ENCODE measurements at places on chromosomes 11 and 22.
A peak's percentile ranks its signal among the peaks of the same experiment; 100 is the strongest.

DNA sequence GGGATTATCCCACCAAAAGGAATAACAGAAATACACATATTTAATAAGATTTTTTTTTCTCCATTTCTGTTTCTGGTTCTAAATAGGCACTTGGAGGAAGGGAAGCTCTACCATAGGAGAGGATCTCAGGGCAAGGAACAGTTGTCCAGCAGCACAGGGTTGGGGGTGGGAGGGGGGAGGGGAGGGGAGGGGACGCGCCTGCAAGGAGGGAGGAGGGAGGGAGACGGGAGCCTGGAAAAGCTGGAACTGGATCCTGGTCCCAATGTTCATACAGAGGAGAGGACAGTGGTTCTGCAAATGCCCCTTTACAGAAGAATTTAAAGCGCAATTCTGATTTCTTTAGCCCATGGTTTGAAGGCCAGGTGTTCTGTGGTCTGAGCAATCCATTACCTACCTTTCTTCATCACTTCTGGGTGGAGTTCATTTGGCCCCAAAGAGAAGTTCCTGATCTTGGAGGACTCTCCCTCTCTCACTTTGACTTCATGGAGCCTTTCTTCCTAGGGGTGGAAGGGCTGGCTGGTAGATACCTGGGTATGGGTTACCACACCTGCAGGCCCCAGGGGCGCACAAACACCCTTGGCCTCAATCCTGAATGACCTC lies 348.9 kb upstream of the NCAM1 start:
- DNase-seq, result no peak

GRCh38 chr11:121588747-121589146 lies 136.0 kb upstream of the SORL1-AS1 start:
- no peak for DNase-seq

GRCh38 chr11:62012832-62013461 lies 45.5 kb upstream of the FTH1 start:
- DNase-seq, result no peak

DNA sequence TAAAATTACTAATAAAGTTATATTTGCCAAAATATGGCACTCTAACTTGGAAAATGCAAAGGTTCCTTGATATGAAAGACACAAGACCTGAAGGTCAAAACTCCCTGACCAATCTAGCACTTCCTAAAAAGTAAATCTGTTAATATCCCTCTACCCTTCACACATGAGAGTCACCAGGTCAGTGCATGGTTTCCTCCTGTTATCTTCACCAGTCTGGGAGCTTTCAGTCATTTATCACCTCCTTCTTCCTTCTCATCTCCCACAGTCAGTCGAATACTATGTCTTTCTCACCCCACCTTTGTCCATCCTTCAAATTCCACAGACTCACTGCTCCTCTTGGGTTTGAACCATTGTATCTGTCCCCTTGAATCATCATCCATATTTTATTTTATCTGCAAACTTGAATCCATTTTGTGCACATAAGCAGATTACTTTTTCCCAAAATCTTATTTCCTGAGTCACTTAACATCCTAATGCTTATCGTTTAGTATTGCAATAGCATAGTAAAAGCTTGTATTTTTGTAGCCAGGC lies 2.6 kb downstream of the HBE1 start:
- DNase-seq, result no peak

DNA sequence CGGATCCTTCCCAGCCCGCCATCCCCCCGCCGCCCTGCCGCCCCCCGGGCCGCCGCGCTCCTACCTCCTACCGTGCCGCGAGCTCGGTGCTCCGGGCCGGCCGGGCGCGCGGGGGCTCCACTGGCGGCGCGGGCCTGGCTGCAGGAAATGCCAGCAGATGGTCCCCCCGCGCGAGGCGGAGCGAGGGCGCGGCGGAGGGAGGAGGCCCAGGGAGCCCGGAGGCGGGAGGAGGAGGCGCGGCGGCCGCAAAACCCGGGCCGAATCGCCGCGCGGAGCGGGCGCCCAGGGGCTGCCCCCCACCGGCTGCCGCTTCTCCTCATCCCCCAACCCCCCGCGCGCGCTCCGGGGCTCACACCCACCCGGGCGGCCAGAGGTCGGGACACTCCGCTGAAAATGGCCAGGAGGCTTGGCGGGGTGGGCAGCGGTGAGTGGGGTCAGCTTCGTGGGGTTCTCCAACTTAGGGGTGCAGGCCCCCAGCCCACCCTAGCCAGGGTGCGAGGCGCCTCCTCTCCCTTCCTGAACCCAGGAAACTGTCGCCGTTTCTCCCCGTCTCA lies at the start of gene OSBPL5:
OSBPL5 (minus strand) TSS at position 159 of the 554 bp plus-strand sequence. CDS start 36,162 bp downstream, outside the sequence.
- peak; percentile 50 for DNase-seq

DNA sequence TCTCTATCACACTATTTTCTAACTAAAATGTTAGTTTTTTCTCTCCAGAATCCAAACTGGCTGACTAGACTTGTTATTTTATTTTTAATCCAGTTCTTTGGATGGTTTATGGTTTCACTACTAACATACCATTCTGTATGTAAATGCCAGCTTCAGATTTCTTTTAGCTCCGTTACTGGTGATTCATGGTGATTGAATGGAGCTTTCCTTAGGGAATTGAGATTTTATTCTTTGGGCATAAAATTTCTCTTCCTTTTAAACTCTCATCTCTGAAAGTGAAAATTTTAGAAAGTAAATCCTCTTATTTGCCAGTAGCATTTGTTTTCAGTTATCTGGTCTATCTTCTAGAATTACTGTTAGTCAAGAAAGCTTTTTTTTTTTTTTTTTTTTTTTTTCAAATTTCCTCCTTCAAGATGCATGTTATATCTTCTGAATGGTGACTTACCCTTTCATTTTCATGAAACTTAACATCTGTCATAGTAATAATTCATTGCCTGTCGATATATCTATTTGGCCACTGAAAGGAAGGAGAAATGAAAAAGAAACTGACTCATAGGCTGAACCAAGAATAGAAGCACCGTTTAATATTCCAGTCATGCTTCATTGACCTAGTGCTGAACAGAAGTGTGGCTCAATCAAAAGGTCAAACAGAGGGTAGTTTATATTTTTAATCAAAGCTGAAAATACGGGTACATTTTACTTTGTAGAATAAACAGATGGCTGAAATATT lies 6.4 kb downstream of the ENDOD1 start:
- DNase-seq, result no peak

DNA sequence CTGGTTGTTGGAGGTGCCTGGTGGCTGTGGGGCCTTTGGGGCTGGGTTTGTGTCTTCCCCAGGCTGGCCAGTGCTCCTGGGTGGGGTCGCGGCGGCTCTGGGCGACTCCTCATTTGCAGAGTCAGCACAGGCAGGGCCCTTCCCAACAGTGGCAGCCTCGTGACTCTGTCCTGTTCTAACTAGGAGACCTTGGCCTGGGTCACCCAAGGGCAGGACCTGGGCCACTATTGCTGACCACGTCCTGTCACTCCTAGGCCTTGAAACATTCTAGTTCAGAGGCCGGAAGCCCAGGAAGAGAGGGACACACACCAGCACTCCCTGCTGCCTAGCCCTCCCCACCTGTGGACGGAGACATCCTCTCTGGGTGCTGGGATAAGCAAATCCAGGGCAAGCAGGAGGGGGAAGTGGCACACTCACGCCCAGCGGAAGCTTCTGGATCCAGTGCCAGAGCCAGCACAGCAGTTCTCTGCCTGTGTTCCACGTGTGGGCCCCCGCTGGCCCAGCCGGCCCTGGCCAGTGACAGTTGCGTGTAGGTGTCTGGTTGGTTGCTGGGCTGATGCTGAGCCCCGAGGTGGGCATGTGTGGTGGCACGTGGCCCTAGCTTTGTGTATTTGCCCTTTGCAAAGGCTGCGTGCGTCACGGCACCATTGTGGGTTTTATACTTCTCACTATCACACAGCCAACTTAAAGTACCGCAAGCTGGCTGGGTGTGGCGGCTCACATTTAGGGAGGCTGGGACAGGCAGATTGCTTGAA lies 4.3 kb upstream of the CHID1 start:
- no peak for DNase-seq

- no peak for DNase-seq
These were observed 23.9 kb upstream of the ZBTB44 start for GRCh38 chr11:130338667-130339066.
